Right hindlimb (tissue), 1 donor: ENCODE measurements at places on chromosomes 12 and 14.

DNA sequence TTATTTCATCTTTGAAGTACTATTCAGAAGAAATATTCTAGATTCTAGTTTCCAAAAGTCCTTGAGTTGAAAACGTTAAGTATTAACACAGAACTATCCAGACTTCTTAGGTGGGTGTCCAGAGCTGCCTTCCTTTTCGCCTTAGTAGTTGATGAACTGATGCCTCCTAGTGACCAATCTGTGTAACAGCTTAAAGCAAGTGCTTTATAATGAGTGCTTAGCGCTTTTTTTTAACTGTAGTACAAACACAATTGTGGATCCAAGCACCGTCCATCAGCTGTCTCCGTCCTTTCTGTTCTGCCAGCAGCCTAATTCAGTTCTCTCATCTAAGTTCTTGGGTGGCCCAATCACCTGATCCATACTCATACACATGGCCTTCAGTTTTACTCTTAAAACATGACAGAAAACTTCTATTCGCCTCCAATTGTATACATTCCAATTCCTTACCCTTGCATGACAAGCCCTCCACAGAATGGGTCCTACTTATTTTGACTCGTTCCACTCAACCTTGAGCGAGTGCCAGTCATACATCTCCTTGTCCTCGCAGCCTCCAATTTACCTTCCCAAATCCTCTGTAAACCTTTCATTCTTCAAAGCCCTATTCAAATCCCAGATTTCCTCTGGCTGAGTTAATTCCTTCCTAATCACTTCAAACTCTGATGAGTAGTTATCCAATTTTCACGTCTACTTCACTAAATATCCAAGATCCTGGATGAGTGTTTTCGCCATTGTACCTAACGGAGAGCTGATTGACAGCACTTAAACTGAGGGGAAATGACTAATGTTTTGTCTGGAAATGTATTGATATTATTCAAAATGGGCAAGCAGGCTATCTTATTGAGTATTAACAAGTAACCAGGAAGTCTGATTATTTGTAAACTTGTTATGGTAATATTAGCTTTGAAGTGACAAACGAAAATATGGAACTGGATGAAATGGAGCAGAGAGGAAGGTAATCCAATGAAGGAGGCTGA lies 5.8 kb upstream of the PHLDA1 start:
- DNase-seq, result peak; percentile 28

- DNase-seq, result peak; percentile 89
These were observed 54.3 kb downstream of the GALNT9 start for GRCh38 chr12:132275110-132275531.

- DNase-seq, result no peak
These were observed 224.4 kb downstream of the NPAS3 start for GRCh38 chr14:33163109-33163508.

DNA sequence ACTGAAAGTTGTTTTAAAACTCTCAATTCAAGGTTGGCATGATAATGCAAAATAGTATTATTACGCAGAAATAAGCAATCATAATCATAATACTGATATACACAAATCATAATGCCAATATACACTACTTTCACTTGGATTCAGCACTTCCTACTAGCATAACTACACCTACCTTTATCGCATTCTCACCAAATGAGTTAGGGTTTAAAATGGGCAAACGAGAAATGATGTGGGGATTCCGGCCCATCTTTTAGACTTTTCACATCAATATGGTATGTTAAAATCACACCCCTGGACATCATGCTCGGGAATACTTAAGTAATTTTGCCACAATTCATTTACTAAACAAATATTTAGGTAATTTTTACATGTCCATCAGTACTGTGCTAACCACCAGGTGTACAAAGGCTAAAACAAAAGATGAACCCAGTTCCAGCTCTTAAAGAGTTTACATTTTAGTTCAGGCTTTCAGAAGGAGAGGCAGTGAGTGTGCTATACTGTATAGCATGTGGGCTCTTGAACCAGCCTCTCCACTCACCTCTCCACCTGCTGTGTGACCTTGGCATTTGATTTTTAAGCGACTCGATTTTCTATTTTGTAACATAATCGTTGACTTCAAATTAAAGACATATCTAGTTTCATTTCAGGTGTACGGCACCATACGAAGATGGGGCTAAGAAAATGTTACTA lies 1.1 kb upstream of the USP15 start:
- DNase-seq, result no peak

DNA sequence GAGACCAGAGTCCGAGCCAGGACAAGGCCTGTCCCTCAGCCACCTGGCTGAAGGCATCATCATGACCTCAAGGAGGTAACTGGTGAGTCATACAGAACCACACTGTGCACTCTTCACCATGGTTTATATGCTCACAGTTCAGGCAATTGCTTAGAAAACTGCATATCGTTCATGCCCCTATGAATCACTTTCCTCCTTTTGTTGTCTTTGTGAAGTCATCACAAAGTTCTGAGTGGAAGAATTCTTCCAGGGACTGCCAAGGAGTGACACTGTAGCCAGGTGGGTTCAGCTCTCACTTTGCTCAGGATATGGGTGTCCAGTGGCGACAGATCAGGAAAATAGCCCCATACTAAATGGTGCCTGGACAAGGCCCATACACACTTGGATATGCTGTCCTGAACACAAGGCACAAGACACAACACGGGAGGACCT lies 92.5 kb downstream of the DPF3 start:
- no peak for DNase-seq

- DNase-seq, result no peak
These were observed 136.6 kb upstream of the OVCH1 start for GRCh38 chr12:29634057-29634456.

- DNase-seq, result no peak
These were observed 16.1 kb upstream of the GNG2 start for GRCh38 chr14:51844081-51844881.

GRCh38 chr14:103526247-103526913 lies 2.6 kb upstream of the TRMT61A start:
- peak; percentile 16 for DNase-seq

DNA sequence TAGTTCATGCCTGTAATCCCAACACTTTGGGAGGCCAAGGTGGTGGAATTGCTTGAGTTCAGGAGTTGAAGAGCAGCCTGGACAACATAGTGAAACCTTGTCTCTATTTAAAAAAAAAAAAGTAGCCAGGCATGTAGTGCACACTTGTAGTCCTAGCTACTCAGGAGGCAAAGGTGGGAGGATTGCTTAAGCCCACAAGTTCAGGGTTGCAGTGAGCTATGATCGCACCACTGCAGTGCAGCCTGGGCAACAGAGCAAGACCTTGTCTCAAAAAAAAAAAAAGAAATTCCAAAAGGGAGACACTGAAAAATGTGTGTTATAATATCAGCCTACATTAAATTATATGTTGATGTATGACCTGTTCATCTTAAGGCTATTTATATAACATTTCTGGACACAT lies 14.7 kb downstream of the TMPO start:
- DNase-seq, result no peak

GRCh38 chr12:31205054-31205453 lies 120.9 kb downstream of the SINHCAF start:
- no peak for DNase-seq

DNA sequence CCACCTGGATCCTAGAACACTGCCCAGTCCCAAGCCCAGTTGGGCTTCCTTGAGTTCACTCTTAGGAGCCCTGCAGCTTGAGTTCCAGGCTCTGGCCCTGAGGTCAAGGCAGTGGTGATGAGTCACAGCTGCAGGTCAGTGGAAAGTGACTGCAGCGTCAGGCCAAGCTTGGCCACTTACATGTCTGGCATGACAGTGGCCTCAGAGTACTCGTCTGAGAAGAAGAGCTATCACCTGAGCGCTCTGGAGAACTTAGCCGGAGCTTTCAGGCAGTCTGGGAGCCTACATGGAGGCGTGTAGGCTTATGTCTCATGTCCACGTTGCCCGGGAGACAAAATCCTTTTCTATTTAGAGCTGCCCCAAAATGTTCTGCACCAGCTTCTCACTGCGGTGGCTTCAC lies 75.6 kb downstream of the ARL6IP4 start:
- no peak for DNase-seq

- no peak for DNase-seq
These were observed 244.4 kb upstream of the GARIN2 start for GRCh38 chr14:66944872-66945271.
